ENCODE measurements at places on chromosomes 3 and 15.

DNA sequence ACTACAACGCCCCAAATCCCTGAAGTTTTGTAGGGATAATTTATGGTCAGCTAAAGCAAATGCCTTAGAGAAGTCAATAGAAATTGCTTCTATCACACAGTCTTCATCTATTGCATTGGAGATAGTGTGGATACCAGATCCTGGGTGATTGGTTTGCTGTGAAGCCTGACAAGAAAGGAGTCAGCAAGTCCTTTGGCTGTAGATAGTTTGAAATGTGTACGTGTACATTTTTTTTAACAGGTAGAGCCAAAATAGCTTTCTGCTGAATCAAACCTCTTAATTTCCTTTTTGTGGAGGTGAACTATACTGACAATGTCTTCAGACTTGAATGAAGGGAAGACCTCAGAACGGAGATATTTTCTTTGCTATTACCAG lies 312.3 kb downstream of the ZBBX start:
- no peak for DNase-seq

GRCh38 chr3:196792771-196793170 lies 53.1 kb downstream of the PAK2 start:
- DNase-seq: no peak

DNA sequence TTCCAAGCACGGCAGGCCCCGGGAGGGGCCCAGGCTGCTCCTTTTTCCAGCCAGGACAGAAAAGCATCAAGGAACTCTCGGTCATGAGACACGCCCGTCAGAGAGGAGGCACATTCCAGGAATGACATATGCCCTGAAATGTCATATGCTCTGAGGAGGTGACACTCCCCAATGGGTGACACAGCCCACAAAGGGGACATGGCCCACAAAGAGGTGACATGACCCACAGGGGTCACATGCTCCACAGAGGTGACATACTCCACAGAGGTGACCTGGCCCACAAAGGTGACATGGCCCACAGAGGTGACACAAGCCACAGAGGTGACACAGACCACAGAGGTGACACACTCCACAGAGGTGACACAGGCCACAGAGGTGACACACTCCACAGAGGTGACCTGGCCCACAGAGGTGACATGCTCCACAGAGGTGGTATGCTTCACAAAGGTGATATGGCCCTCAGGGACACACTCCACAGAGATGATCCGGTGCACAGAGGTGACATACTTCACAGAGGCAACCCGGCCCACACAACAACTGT lies 79.2 kb downstream of the ABHD5 start:
- DNase-seq: no peak

DNA sequence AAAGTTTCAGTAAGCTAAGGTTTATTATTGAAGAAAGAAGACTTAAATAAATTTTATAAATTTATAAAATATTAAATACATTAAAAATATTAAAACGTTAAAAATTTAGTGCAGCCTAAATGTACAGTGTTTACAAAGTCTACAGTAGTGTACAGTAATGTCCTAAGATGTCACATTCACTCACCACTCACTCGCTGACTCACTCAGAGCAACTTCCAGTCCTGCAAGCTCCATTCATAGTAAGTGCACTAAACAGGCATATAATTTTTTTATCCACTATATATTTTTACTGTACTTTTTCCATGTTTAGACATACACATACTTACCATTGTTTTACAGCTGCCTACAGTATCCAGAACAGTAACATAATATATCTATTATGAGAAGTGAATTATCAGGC lies 51.5 kb downstream of the TJP1 start:
- no peak for DNase-seq

GRCh38 chr3:45575386-45575923 lies 19.1 kb upstream of the LIMD1 start:
- DNase-seq: no peak

DNA sequence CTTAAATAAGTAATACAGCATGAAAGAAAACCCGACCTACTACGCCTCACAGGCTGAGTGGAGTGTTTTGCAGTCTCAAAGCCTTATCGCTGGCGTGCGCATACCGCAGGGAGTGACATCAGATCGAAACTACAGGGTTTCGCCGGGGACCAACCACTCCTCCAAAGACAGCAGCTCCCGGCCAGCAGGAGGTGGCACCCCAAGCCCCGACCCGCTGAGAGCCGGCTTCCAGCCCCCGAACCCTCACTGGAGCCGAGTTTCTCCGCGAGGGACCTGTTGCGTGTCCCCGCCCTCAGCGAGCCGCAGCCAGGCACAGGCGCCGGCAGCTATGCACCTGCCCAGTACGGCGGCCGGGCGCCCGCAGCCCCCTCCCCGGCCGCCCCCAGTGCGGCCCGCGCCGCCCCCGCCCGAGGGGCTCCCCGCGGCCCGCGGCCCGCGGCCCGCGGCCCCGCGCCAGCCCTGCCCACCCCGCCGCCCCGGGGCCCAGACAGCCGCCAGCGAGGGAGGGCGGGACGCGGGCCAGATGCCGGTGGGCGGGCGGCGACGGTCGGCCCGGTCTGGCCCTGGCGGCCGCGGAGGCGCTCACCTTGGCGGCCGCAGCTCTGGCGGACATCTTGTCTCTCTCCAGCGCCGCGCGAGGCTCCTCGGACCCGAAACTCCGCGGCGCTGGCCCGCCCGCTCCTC lies 710 bp downstream of the TJP1 start:
- DNase-seq: peak; percentile 90

- DNase-seq: no peak
Measured at GRCh38 chr3:56764904-56765547, 36.7 kb downstream of the ARHGEF3 start.

DNA sequence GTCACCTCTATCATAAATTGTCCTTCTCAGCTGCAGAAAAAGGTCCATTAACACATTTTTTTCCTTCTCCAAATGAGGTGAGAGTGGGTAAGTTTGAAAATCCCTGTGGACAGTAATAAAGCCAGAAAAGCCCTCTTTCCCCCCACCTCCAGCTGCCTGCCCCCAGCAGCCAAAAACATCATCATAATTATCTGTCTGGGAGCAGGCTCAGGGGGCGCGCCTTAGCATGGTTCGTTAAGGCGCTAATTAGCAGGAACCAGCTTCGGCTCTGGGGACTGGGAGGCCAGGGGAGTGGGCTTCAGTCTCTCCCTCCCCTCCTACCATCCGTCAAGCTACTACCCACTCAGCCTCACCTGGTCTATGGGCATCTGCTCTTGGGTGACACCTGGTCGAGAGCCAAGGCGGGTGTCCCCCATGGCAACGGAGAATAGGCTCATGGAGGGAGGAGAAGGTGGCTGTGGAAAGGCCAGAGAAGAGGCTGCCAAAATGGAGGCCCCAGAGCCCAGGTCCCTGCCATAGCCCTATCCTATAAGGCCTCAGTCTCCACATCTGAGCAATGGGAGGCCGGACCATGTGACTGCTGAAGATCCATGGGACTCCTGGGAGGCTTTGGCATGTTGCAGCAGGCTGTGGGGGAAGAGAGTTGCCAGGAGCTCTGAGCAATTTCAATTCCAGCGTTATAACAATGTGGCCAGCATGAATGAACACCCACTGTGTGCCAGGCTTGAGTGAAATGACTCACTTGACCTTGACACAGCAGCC lies 140.1 kb upstream of the LINGO1 start:
- peak; percentile 57 for DNase-seq

DNA sequence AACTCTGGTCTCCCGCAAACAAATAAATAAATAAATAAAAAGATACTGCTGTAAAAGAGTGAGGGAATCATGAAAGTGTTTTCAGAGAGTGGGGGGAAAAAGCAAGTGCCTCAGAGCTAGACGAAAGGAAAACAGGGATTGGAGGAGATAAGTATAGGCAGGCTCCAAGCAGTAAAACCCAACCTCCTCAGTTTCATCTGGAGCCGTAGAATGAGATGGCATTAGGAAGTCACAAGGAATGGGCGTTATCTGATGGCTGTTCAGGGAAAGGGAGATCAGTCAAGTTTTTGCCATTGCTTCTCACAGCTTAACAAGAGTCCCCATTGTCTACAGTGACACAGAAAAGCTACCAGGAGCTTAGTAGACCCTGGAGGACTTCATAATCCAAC lies 451.5 kb upstream of the PPP2R3A start:
- DNase-seq: no peak

DNA sequence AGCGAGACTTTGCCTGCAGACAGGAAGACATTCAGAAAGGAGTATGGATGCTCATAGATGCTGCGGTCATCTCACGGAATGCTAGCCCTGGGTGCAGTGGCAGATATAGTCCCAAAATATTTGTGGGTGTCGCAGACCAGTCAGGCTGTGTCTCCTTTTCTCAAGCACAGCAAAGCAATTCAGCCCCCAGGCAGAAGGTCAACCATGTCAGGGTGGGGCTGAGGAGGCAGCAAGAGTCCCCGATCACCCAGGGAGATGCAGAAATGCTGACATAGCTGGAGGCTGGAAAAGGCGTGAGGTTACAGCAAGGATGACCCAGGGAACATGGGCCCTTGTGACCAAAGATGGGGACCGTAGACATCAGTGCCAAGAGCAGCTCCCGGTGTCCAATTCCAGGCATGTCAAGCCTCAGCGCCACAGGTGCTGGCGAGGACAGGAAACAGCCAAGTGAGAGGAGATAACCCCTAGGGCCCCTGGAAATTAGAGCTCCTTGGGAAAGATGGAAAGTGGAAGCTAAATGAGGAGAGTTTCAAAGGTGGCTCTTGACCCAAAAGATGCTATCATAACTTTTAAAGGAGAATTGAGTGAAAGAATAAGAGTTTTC lies 81.2 kb upstream of the ABHD17C start:
- DNase-seq: no peak

DNA sequence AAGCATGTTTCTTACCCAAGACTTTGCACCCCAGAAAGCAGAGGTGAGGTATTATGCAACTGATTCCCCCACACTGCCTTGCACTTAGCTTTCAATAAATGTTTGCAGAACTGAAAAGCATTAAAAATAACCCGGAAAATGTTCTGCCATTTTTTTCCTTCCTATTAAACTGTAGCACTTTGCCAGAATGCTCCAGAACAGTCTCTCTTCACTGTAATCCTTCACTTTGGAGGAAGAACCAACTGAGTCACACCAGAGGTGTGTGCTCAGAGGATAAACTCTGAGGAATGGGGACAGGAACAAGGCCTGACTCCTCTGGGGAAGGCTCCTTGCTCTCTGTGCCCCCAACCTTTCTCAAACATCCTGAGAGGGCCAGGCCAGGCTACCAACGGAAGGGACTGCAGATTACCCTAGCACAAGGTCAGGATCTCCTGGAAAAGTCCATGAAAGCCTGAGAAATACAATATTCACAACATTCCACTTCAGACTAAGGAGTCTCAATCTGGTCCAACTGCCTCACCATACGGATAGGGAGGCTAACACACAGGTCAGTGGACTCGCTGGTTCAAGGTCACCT lies 19.0 kb downstream of the ANP32A start:
- no peak for DNase-seq

- no peak for DNase-seq
Measured at GRCh38 chr3:119664370-119664769, 4.0 kb upstream of the POPDC2 start.

GRCh38 chr3:56849698-56850097 lies 47.9 kb upstream of the ARHGEF3 start:
- no peak for DNase-seq
